Stimulated activated CD4-positive, alpha-beta T cell treated with anti-CD3 and anti-CD28 coated beads, Interleukin-4, amount 100 ng/mL, for 48 hours (primary cell): ENCODE measurements at places on chromosomes 16 and 17.

GRCh38 chr17:42780851-42781638, 635 bp downstream of the WNK4 start:
- DNase-seq: no peak

- DNase-seq: no peak
These were observed 31.0 kb upstream of the C16orf78 start for GRCh38 chr16:49342336-49343265.

- DNase-seq: no peak
These were observed 6.2 kb upstream of the SLC7A6 start for GRCh38 chr16:68257906-68258800.

GRCh38 chr16:79532785-79533184, 67.8 kb downstream of the MAF start:
- no peak for DNase-seq

GRCh38 chr16:17578981-17579874, 108.5 kb upstream of the XYLT1 start:
- DNase-seq: peak; percentile 40

DNA sequence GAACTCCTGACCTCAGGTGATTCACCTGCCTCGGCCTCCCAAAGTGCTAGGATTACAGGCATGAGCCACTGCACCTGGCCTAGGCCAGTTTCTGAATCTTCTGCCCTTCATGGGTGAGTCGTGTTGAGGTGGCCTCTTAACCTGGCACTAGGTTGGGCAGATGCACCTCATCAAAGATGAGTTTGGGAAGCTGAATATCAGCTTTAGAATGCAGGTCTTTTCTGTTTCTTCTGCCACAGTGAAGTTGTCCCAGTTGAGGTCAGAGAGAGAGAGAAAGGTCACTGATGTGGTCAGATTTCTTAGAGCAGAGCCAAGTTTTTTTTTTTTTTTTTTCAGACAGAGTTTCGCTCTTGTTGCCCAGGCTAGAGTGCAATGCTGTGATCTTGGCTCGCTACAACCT, 111.3 kb upstream of the WSCD1 start:
- DNase-seq: no peak

GRCh38 chr16:389352-389751, 7.6 kb upstream of the PGAP6 start:
- no peak for DNase-seq

- DNase-seq: no peak
These were observed 65.3 kb upstream of the CRHR1 start for GRCh38 chr17:45718791-45719190.

GRCh38 chr16:89922884-89923639, at the start of gene TUBB3:
Gene TUBB3 (plus strand): TSS chr16:89923342. CDS start chr16:89923402, 60 bp downstream.
- DNase-seq: peak; percentile 46

DNA sequence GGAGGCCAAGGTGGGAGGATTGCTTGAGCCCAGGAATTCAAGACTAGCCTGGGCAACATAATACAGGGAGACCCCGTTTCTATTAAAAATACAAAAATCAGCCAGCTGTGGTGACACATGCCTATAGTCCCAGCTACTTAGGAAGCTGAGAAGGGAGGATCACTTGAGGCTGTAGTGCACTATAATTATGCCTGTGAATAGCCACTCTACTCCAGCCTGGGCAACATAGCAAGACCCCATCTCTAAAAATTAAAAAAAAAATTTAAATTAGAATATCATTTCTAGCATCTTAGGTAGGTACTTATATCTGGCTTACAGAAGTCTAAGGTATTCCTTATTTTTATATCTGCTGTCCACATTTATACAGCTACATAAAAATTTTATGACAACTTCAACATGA, 7.5 kb upstream of the SMG8 start:
- no peak for DNase-seq

DNA sequence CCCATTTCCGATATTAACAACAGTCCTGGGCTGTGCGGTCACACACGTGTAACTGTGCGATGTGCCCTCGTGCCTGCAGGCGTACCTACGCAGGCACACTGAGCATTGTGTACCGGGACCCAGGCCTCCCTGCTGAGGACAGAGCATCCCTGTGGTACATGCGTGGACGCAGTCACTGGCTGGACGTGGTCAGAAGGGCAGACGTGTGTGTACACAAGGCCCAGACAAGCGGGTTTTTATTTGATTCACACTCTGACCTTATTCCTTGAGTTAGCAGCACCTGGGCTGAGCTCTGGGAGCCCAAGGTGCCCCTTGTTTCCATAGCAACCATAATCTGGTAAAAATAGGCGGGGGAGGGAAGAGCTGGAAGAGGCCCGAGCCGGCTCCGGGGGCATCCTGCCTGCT, 19.5 kb downstream of the RAP1GAP2 start:
- no peak for DNase-seq

- no peak for DNase-seq
These were observed 5.6 kb downstream of the POLG2 start for GRCh38 chr17:64491034-64491860.

DNA sequence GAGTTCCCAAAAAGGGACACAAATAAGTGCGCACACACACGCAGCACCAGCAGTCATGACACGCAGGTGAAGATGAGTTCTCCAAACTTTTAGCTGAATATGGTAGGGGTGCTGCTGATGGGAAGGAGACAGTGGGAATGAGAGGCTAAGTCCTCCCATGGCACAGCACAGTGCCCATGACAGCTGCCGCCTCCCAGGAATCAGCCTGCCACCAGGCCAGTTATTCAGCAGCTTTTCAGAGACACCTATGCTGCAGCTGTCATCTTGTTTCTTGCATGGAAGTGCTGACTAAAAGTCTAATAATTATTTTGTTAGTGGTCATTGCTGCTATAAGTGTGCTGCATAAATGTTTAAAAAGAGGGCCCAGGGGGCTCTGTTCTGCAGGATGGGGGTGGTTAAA, 12.2 kb downstream of the WFIKKN2 start:
- no peak for DNase-seq

DNA sequence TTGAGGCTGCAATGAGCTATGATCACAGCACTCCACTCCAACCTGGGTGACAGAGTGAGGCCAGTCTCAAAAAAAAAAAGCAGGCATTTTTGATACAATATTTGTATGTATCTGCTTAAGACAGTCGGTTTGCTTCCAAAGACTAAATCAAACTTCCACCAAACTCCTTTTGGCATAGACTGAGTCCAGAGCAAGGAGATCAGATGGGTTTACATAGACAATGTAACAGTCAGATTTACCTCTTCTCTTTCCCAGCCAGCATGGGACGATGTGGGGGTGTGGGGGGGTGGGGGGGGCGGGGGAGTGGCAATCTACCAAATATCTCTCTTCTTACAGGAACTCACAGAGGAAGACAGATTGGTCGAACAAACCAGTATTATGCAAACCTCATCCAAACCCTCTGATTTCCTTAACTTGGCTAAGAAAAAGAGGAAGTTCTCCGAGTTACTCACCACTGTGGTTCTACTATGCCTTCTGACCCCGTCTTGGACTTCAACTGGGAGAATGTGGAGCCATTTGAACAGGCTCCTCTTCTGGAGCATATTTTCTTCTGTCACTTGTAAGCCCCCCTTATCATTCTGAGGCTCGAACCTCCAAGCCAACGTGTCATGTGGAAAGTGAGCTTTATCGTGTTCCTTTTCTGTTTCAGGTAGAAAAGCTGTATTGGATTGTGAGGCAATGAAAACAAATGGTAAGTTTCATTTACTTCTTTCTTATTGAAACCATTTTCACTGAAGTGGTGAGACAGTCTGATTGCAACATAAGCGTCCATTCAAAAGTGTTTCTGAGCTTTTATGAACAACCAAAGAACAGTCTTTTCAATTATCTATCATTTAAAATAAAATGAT, at the start of gene MILR1:
MILR1 (plus strand) TSS at position 451 of the 848 bp plus-strand sequence; CDS start at position 505, 54 bp downstream.
- no peak for DNase-seq

GRCh38 chr17:11979795-11980194, 17.5 kb downstream of the ZNF18 start:
- DNase-seq: no peak

DNA sequence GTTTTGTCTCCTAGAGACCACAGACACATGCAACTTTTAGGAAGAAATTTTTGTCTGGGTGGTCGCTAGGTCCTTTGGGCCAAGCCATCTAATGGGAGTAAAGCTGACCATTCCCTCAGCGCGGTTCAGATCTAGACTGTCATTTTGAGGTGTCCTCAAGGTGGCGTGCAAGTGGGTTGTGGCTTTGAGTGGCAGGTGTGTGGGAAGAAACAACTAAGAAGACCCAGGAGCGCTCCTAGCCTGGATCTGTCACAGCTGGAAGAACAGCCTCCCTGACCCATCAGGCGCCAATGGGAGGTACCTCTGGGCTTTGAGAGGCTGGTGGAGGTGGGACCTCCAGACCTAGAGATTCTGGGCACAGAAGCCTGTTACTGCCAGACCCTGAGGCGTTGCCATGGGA, 645.1 kb downstream of the KCNJ18 start:
- DNase-seq: no peak

- DNase-seq: no peak
These were observed at the start of gene MT3 for GRCh38 chr16:56589141-56590039. Gene MT3 (plus strand): TSS chr16:56589528. CDS start chr16:56589591, 63 bp downstream.

GRCh38 chr17:8420041-8420934, 15.4 kb upstream of the NDEL1 start:
- no peak for DNase-seq

DNA sequence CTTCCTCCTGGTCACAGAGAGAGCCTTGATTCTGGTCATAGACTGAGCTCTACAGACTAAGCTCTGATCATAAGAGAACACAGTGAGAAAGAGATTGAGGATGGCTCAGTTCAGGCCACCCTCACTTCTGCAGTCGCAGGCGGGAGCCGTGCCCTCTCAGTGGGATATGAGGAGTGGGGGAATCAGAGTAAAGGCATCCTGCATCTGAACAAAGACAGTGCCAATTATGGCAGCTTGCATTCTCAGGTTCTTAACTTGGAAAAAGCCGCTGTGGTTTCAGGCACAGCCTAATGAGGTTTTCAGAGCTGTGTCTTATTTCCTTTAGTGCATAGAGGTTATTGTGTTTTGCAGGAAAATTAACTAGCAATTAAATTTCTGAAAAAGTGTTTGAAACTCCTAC, 134.4 kb upstream of the NLRP1 start:
- DNase-seq: no peak

- DNase-seq: no peak
These were observed 383.1 kb downstream of the KCNJ2 start for GRCh38 chr17:70552230-70552981.

- no peak for DNase-seq
These were observed 106.3 kb upstream of the HAS3 start for GRCh38 chr16:68999114-68999513.

DNA sequence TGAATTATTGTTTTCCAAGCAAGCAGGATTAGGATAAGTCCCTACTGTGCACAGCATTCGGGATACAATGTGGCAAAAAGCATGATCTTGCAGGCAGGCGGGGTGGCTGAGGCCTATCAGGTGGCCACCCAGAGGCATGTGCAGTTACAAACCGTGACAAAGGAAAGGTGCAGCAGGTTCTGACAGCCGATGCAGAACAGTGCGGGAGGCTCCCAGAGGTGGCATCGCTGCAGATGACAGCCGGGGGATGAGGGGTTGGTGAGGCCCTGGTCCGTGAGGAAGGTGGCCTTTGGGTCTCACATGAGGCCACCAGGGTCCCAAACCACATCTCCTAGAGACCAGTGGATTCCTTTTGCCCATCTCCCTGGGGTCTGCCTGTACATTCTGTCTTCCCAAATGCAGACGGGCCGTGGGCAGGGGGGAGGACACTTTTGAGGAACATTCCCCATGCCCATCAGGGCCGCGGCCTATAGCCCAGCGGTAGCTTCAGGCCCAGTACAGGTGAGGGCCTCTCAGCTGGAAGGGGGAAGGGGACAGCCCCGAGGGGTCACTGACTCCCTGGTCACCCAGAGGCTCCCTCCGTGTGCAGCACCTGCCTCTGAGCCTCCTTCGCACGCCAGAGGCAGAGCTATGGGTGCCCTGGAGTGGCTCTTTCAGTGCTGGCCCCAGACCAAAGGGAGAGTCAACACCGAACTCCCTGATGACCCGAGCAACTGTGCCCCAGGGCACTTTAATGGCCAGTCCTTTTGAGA, 85.1 kb downstream of the SOCS1 start:
- DNase-seq: no peak

GRCh38 chr17:69714669-69715068, 300.2 kb downstream of the MAP2K6 start:
- no peak for DNase-seq

GRCh38 chr16:24253192-24253591, 2.9 kb upstream of the CACNG3 start:
- peak; percentile 11 for DNase-seq

- no peak for DNase-seq
These were observed 33.8 kb downstream of the FOXK2 start for GRCh38 chr17:82553210-82553930.

- no peak for DNase-seq
These were observed 38.6 kb upstream of the HS3ST2 start for GRCh38 chr16:22775220-22775922.

DNA sequence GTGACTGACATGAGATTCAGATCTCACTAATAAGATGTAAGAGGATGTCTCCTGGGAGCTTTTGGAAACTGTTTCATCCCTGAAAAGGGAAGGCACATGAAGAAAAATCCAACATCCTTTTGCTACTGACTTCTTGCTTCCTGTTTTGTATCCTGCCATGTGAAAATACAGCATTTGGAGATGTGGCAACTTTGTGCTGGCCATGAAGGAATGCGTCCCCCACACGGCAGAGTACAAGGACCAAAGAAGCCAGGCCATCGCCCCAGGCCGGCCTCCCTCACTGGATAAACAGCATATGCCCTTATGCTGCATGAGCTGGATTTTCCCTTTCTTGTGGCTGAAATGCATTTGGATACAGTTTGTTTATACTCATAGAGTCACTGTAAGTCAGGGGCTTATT, 5.5 kb upstream of the HASPIN start:
- DNase-seq: no peak

GRCh38 chr16:17177959-17178905, 292.5 kb downstream of the XYLT1 start:
- no peak for DNase-seq

GRCh38 chr17:33680472-33680871, 387.4 kb upstream of the ASIC2 start:
- no peak for DNase-seq

DNA sequence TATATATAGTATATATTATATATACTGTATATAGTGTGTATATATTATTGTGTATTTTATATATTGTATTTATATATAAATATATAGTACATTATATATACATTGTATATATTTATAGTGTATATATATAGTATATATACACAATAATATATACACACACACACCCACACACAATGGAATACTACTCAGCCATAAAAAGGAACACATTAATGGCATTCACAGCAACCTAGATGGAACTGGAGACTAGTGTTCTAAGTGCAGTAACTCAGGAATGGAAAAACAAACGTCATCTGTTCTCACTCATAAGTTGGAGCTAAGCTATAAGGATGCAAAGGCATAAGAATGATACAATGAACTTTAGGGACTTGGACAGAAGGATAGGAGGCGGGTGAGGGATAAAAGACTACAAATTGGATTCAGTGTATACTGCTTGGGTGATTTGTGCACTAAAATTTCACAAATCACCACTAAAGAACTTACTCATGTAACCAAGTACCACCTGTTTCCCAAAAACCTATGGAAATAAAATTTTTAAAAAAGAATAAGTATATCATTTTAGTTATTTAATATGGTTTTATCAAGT, 201.9 kb upstream of the CDH11 start:
- no peak for DNase-seq

- no peak for DNase-seq
These were observed 54.0 kb downstream of the MRM3 start for GRCh38 chr17:836151-836550.
